ENCODE measurements at places on chromosomes 7 and 10.

GRCh38 chr10:86857128-86857721 lies 100.2 kb downstream of the MMRN2 start:
- no peak for DNase-seq

DNA sequence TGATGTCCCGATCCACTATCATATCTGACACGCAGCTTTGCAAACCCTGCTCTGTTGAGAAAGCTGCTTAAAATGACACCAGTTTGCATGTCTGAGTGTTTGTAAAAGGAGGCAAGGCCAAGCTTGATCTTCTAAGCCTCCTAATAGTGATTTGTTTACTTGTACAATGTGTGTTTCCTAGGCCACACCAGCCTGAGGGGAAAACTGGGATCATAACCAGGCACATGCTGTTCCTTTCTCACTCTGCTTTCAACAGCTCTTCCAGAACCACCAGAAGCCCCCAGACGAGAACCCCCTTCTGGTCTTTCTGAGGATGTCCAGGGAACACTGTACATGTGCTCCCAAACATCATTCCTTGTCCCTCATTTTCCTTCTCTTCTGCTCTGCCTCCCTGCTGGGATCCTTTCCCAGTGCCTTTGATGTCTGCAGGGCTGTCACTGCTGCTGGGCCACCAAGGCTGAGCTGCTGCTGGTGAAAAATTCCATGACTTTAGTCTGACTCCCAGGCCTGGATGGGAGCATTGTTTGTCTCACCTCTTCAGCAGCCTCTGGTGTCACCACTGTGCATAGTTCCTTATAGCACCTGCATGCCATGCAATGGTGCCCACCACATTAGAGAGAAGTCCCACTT lies 4.0 kb upstream of the LGI1 start:
- DNase-seq, result no peak

- DNase-seq, result no peak
Measured at GRCh38 chr10:1708746-1709145, 28.6 kb downstream of the ADARB2 start.

GRCh38 chr10:104038537-104038936 lies 47.1 kb downstream of the COL17A1 start:
- DNase-seq, result no peak

DNA sequence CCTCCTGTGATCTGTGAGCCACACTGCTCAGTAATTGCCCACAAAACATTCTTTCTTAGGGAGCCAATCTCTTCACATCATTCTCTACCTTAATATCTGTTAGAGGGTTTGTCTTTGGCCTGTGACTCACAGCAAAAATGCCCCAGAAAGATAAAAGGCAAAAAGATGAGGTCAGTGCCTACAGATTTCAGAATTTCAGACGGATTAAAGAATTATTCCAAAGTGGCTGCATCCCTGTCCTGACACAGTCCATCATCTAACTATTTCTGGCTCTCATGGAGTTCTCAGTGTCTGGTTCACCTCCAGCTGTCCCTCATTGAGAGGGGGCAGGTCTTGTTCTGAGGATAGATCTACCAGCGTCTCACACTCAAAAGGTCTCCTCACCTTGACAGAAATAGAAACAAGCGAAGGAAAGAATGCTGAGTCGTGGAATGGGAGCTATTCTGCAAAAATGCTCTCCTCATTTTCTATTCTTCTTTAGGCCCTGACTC lies 138.5 kb upstream of the AOAH start:
- DNase-seq, result no peak
